Melanocyte of skin (primary cell): ENCODE measurements at places on chromosomes 1 and 21. TPM values are rescaled to one million over a fixed set of nuclear protein-coding genes. Genes with fewer than 3 reads are reported as not detected.

The CYP2J2 gene
- 1.4 and 2.0 TPM in 2 replicates for total RNA-seq

The TUFT1 gene
- total RNA-seq: 22.2 and 24.1 TPM in 2 replicates

The HSPB7 gene
- total RNA-seq: not detected in 2 replicates

The CRP gene
- total RNA-seq: not detected in 2 replicates

The OR6K3 gene
- not detected in 2 replicates for total RNA-seq

The TRPM2 gene
- total RNA-seq: under 0.01 TPM in 1 of 2 replicates, not detected in the other

The ZFP69 gene
- total RNA-seq: 3.5 and 4.7 TPM in 2 replicates

The MTF1 gene
- total RNA-seq: 4.1 and 5.5 TPM in 2 replicates

The SLAMF9 gene
- total RNA-seq: 2.1 and 3.3 TPM in 2 replicates

The ITLN1 gene
- total RNA-seq: not detected in 2 replicates
